Stimulated activated CD8-positive, alpha-beta memory T cell treated with anti-CD3 and anti-CD28 coated beads, Interleukin-4, amount 100 ng/mL, for 1 hour (primary cell): ENCODE measurements at places on chromosomes 6 and 20.

GRCh38 chr20:51525241-51526105 lies 17.0 kb downstream of the NFATC2 start:
- peak; percentile 24 for DNase-seq

GRCh38 chr6:28139860-28140543 lies 1.7 kb upstream of the ZKSCAN8 start:
- DNase-seq, result no peak

GRCh38 chr20:51715163-51715855 lies 52.9 kb downstream of the ATP9A start:
- DNase-seq, result no peak

- no peak for DNase-seq
Measured at GRCh38 chr6:119602215-119603178, 252.9 kb upstream of the MAN1A1 start.

DNA sequence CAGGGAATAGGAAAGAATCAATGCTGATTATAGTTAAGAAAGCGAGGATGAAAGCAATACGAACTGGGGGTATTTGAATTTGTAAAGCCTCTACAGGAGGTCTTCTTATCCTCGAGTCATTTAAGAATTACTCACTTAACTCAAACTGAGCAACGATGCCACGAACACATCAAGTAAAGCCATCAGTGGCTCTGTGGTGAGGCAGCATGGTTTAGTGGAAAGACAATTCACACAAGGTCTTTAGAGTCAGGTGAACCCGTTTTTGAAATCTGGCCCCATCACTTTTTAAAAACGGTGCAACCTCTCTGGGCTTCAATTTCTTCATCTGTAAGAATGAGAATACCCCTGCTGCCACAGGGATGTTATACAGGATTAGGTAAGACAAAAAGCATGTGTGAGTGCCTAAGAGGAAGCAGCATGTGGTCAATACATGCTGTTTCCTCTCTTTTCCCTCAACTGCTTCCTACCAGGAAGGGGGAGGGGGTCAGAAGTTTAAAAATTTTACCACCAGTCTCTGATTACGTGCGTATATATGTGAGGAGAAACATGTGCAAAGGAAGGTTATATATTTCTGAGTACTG lies 162.0 kb downstream of the BTBD9 start:
- DNase-seq, result no peak

DNA sequence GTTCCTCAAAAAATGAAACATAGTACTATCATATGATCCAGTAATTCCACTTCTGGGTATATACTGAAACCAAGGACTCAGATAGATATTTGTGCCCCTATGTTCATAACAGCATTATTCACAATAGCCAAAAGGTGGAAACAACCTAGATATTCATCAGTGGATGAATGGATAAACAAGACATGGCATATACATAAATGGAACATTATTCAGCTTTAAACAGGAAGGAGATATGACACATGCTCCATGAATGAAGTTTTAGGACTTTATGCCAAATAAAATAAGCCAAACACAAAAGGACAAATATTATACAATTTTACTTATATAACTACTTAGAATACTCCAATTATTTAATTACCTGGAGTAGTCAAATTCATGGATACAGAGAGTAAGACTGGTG lies 16.4 kb downstream of the PLCB1 start:
- no peak for DNase-seq

DNA sequence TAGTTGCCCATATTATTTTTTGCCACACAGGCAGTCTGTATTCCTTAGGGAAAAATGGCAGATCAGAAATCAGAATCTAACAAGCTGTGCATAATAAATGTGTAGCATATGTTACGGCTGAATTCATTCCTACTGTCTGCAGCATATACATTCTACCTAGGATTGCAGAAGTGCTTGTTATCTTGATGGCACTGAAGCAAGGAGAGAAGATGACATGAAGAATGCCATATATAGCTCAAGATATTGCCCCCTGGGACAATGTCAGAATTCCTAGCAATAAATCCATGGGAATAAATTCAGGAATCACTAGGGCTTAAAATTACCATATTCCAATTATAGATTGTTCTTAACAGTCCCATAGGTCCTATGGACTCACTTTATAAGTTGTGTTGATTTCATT lies 293.0 kb upstream of the CNR1 start:
- DNase-seq, result no peak

GRCh38 chr20:39897781-39898466 lies 791.1 kb downstream of the MAFB start:
- DNase-seq, result no peak

GRCh38 chr6:27168108-27168507 lies 79.4 kb upstream of the PRSS16 start:
- DNase-seq, result no peak

GRCh38 chr20:47677635-47678453 lies 107.4 kb downstream of the SULF2 start:
- DNase-seq, result no peak

- no peak for DNase-seq
Measured at GRCh38 chr6:154410619-154411072, 54.0 kb upstream of the IPCEF1 start.
